ENCODE measurements at places on chromosomes 4 and X.

DNA sequence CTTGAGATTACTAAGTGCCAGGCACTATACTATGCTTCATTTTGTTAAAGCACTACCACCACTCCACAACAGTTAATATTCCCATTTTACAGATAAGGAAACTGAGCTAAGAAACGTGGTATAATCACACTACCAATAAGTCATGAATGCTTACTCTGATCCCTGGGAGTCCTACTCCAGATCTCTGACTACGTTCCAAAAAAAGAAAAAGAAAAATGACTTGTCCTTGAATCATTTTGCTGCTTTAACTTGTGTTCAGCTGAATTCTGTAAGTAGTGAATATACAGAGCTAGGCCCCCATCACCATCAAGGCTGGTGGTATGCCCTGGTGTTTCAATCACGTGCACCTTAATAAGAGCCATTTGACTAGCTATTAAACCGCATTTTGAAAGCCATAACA is 39.4 kb downstream of the LDB2 start:
- DNase-seq, result no peak

DNA sequence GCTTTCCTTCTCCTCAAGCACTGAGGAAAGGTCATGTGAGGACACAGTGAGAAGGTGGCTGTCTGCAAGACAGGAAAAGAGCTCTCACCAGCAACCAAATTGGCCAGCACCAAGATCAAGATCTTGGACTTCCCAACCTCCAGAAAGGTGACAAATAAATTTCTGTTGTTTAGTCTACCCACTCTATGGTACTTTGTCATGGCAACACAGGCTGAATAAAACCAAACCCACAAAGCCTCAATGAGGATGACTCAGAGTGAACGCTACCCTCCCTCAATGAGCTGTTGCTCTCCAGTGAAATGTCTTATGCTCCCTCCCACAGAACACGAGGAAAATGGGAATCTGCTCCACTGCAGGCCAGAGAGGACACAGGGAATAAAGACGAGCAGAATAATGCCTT is 244.1 kb downstream of the RAB28 start:
- DNase-seq, result no peak

GRCh38 chrX:56757327-56757726 is 28.3 kb downstream of the NBDY start:
- no peak for DNase-seq

GRCh38 chrX:44178274-44179053 is 165.0 kb downstream of the EFHC2 start:
- DNase-seq, result no peak

DNA sequence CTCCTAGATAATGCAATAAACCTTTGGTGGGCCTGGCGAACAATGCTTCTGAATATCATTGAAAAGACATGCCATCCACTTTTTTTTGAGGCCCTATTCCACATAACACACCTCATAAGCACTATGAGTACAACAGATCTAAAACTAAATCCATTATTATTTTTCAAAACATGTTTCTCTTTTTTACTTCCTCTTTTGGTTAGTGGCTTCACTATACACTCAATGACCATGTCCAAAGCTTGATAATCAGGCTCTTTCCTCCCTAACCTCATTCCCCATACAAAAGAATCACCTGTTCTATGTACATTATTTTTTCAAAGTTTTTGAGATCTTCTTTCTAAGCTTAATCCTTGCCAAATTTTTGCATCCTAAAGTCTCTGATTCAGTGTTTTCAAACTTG is 20.4 kb upstream of the NPY2R start:
- no peak for DNase-seq

GRCh38 chr4:74266081-74266480 is 42.2 kb upstream of the EPGN start:
- DNase-seq, result no peak

DNA sequence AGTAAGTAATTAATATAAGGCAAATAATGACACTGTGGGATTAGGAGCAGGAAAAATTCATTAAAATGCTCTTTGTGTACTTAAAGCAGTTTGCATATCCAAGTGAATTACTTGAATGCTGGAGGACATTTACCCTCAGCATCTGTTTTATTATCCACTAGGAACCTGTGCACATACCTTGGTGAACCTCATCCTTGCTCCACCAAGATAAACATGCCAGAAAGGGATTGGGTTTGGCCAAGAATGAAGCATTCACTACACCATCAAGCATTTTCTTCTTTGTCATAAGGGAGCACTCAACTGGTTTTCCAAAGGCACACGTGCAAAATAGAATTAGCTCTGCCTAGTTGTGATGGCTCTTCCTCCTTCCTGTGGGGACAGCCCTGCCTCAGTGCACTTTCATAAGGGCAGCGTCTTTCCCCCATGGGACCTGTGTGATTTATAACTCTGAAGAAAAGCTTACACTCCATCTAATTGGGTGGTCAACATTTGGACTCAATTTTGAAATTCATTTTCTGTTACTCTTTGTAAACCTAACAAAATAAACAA is 291.7 kb downstream of the USP46 start:
- DNase-seq, result no peak

GRCh38 chrX:9370893-9371292 is 94.0 kb upstream of the TBL1X start:
- DNase-seq, result no peak

DNA sequence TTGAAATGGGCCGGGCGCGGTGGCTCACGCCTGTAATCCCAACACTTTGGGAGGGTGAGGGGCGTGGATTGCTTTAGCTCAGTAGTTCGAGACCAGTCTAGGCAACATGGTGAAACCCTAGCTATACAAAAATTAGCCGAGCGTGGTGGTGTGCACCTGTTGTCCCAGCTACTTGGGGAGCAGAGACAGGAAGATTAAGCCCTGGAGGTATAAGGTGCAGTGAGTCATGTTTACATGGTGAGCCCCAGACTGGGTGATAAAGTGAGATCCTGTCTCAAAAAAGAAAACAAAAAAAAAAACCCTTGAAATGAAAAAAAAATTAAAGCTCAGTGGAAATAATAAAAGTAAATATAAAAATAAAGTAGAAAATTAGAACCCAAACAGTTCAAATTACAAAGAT is 6.9 kb upstream of the XAGE2 start:
- DNase-seq, result no peak

- no peak for DNase-seq
Observed at GRCh38 chr4:83272900-83273299, 11.7 kb downstream of the COQ2 start.

- DNase-seq, result no peak
Observed at GRCh38 chr4:148964456-148964855, 522.2 kb upstream of the NR3C2 start.

- no peak for DNase-seq
Observed at GRCh38 chrX:108527724-108528123, 88.1 kb downstream of the COL4A5 start.

- no peak for DNase-seq
Observed at GRCh38 chr4:101615652-101616051, 174.9 kb upstream of the BANK1 start.

DNA sequence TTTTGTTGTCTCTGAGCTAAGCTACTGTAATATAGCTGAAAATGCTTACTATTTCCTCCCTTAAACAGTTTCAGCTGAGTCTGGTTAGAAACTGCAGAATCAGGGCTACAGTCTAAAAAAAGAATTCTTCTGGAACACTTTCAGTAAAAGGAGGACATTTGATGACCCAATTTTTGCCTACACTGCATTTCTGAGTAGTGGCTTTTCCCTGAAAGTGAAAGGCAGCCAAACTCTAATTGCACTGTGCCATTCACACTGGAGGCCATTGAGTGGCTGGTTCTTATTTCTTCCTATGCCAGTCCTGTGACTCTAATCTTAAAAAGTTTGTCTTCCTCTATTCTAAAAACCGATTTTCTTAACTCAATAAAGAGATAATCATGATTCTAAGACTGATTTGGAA is 526.0 kb downstream of the CFAP47 start:
- DNase-seq, result no peak

DNA sequence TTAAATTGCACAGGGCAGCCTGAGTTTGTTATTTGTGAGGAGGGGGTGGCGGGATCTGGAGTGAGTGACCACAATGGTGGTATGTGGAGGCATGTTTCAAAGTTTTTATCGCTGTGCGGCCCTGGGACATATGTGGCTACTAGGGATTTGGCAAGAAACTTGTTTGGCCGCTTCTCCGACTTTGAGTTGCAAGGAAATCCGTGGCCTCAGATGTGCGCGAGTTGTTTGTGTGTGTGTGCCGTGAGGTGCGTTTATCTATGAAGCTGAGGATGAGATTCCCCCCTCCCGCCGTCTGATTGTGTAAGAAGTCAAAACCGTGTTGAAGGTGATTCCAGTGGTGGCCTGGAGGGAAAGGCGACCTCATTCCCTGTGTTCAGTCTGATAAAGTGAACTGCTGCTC is 1.4 kb downstream of the JADE3 start:
- no peak for DNase-seq

DNA sequence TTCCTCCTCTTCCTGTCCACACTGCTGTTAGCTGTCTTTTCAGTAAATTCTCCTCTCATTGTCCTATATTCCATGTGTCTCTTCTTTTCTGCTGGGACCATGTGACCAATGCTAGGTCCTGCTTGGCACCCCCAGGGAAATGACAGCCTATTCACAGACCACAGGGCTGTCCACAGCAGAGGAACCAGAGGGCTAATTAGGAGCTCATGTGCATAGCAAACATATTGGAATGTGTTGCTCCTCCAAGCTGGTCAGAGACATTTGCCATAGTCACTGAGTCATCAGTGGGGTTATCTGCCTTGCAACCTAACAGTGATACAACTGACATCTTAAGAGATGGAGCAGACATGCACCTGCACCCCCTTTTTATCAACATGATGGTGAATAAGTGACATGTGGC is 67.9 kb upstream of the PUDP start:
- DNase-seq, result no peak

Data from stimulated activated CD8-positive, alpha-beta memory T cell treated with anti-CD3 and anti-CD28 coated beads, Interleukin-15, amount 100 ng/mL, for 1 hour (primary cell).